Fibroblast of villous mesenchyme (primary cell): ENCODE measurements at places on chromosomes 7 and 10. TPM values are rescaled to one million over a fixed set of nuclear protein-coding genes. Genes with fewer than 3 reads are reported as not detected.

DNA sequence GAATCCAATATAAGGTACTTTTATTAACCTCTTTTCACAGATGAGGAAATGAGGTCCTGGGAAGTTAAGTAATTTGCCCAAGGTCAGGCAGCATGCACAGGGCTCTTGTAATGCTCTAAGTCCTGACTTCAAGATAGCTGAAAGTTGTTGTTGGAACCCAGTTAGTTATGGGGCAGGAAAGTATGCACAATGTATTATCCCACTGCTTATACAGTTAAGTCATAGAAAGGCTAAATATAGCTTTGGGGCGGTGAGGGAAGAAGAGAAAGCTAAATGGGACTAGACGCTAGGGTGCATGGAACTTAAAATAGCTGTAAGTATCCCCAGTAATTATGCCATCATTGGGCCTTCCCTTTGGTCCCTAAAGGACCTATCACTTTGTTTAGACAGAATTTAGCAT lies 9.2 kb downstream of the GLCCI1 start:
- peak; percentile 63 for DNase-seq

DNA sequence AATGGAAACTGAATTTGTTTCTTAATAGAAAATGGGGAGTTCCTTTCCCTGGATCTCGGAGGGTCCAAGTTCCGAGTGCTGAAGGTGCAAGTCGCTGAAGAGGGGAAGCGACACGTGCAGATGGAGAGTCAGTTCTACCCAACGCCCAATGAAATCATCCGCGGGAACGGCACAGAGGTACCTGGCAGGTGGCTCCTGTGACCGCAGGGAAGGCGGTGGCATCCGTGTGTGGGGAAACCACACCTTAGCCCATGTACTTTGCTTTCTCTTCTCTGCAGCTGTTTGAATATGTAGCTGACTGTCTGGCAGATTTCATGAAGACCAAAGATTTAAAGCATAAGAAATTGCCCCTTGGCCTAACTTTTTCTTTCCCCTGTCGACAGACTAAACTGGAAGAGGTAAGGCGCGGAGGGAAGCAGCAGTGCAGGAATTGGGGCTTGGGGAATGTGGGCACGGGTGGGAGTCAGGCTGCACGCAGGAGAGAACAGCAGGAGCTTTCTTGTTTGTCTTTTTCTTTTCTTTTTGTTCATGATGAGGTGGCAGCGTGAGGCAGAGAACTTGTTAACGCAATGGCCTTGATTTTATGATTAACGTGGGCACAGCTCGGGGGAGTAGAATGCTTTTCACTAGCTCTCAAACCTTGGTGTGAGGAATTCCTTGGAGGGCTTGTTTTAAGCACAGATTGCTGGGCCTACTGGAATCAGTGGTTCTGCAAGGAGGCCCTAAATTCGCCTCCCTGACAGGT lies 12.8 kb downstream of the HKDC1 start:
- no peak for DNase-seq

DNA sequence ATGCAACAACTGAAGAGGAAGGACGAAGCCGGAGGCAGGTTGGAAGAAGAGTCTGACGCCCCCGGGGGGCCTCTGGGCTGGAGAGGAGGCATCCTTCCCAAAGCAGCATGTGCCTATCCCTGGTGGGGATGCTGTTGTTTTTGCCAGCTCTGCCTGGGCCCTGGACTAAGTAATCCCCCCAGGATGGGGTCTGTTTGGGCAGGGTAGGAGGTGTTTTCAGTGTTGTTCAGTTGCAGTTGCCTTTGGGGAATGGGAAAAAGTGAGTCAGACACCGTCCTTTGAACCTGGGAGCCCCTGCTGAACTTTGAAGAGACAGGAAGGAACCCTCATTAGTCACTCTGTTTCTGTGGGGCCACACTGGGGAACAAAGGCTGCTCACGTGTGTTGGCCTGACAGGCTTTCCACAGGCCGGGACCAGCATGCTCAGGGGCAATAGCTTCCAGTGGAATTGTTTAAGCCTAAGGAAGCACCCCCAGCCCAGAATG lies 35.2 kb upstream of the GDF10 start:
- no peak for DNase-seq

GRCh38 chr7:8261711-8262695 lies at the start of gene ICA1:
ICA1 (minus strand) TSS chr7:8262167; CDS start chr7:8235926, 26,241 bp downstream.
- no peak for DNase-seq

DNA sequence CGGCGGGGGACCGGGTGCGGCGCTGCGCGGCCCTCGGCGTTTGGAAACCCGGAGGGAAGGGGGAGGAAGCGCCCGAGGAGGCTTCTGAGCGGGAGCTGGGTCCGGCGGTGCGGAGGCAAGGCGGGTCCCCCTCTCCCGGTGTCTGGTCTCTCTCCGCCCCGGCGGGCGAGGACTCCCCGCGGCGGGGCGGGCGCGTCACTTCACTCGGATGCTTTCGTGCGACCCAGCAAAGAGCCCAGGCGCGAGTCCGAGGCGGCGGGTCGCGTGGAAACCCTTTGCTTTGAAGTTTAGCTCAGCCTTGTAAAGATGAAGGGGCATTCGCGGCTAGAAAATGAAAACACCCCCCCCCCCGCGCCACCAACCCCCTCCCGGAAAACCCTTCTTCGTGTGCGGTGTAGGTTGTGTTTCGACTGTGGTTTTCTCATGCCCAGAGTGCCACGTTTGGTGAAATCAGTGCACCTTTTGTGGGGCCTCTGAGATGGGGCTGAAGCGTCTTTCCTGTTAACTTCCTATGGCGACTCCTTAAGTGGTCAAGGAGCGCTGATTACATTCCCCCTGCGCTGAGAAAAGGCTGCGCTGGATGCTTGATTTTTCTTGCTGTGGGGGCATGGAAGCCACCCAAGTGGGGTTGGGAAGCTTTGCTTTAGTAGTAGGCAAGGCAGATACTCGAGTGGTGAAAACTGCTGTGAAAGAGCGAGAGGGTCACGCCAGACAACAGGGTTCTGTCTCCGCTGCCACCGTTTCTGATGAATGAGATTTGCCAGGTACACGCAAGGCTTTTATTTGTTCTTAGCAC lies 876 bp downstream of the GNAI1 start:
- peak; percentile 48 for DNase-seq

GRCh38 chr7:86889501-86889900 lies 170.0 kb downstream of the ELAPOR2 start:
- DNase-seq: no peak

- no peak for DNase-seq
These were observed 146.8 kb downstream of the ARHGAP22 start for GRCh38 chr10:48457949-48458661.

DNA sequence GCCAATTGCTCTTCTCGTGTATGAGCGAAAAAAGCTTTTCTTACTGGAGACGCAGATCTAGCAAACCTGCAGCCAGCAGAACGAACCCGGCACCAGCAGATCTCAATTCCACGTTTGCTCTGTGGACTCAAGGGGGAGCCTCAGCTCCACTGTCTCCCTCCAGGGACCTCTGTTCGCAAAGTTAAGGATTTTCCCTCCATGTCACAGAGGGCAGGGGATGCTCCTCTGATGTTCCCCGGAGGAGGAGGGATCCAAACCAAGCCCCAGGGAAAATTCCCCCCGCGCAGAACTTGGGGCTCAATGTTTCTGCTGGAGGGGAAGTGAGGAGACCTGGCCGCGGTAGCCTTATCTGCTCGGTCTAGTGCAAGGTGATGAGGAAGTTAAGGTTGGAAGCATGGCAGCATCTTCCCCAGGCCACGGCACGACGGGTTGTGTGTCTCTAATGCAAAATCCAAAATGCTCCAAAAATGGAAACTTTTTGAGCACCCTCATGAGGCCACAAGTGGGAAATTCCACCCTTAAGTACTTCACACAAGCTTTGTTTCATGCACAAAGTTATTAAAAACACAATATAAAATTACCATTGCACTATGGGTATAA lies 9.0 kb downstream of the IQCE start:
- DNase-seq: peak; percentile 40

The SLC18A3 gene
- under 0.01 TPM in 1 of 2 replicates, not detected in the other for total RNA-seq

The GLI3 gene
- total RNA-seq: 4.3 and 7.1 TPM in 2 replicates

The ENKUR gene
- total RNA-seq: under 0.01 TPM in 1 of 2 replicates, not detected in the other

The GPR158 gene
- 0.43 and 0.97 TPM in 2 replicates for total RNA-seq

The ANKRD2 gene
- total RNA-seq: 0.32 and 0.86 TPM in 2 replicates

The FKBP14 gene
- 47.0 and 66.9 TPM in 2 replicates for total RNA-seq

The ADCYAP1R1 gene
- under 0.01 TPM in 1 of 2 replicates, not detected in the other for total RNA-seq
